Caudate nucleus (tissue), 63 donors: ENCODE measurements at places on chromosomes 6 and 20.

DNA sequence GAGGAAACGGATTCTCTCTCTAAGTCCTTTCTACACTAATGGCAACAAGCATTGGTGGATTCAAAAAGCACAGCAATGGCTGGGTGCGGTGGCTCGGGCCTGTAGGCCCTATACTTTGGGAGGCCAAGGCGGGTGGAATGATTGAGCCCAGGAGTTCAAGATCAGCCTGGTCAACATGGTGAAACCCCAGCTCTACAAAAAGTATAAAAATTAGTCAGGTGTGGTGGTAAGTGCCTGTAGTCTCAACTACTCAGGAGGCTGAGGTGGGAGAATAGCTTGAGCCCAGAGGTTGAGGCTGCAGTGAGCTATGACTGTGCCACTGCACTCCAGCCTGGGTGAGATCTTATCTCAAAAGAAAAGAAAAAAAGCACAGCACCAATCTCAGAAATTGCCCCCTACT, 19.3 kb downstream of the PAQR8 start:
- DNase-seq: no peak

- no peak for DNase-seq
Measured at GRCh38 chr6:166747644-166748595, 120.9 kb upstream of the RPS6KA2 start.

GRCh38 chr6:51929934-51930574, 157.4 kb downstream of the PKHD1 start:
- no peak for DNase-seq

DNA sequence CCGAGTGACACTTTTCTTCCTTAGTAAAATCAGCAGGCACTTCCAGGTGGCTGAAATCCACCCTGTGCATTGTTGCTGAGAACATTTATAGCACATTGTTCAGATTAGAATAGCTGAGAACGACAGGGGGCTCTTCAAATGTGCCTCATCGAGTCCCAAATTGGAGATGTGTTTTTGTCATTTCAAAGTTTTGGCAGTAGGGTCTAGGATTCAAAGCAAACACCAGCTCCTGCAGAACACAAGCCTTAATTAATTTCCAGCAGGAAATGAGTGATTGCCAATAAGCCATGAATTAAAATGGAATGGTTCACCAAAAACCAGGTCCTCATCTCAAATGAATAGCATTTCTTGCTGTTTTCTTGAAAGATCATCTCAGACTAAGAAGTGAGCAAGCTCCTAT, 171.6 kb downstream of the PLCB1 start:
- DNase-seq: no peak

- no peak for DNase-seq
Measured at GRCh38 chr6:78460711-78461110, 406.6 kb upstream of the IRAK1BP1 start.

DNA sequence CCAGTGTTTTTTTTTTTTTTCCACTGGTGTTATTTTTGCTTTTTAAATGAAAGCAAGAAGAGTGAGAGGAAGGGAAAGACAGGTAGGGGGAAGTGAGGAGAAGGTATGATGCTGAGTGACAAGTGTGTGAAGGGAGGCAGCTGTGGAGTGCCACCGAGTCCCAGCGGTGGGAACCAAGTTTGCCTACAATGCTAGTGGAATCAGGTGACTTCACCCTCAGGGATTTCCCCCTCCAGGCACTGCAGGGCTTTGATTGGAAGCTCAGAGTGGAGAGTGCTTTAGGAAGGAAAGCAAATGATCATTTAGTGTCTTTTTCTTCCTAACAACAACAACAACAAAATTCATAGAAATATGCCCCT, 120.5 kb upstream of the ENPP5 start:
- DNase-seq: no peak

- DNase-seq: no peak
Measured at GRCh38 chr20:61821735-61822134, 243.9 kb downstream of the TAF4 start.

- no peak for DNase-seq
Measured at GRCh38 chr6:136812174-136812573, 10.2 kb upstream of the PEX7 start.

DNA sequence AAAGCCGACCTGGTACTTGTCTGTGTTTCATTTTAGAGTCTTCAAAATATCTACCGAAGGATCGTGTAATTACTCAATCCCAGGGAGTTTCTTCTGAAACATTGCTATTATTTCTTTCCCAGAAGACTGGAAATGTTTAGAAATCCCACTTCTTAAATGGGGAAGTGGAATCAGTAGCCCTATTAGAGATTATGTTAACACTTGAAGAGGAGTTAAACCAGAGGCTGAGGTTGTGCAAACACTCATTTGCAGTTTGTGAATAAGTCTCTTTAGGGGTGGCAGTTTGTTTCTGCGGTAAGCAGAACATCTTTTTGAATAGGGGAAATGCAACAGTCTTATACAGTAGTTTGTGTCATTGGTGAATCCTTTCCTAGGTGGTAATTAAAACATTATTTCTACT, 21.3 kb downstream of the DSP start:
- no peak for DNase-seq

DNA sequence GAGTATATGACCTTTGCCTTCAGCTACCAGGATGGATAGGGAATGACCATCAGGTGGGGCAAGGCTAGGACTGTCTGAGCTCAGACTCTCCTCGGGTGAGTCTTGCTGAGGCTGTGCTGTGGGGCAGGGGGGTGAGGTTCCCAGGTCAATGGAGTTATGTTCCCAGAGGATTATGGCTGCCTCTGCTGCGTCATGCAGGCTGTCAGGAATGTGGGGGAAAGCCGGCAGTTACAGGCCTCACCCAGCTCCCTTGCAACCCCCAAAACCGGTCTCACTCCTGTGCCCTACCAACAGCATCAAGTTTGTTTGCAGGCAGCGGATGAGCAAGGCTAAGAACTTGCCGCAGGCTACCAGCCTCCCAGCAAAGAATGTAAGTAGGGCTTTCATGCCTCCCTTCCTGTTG, 93.5 kb downstream of the ESR1 start:
- DNase-seq: no peak

DNA sequence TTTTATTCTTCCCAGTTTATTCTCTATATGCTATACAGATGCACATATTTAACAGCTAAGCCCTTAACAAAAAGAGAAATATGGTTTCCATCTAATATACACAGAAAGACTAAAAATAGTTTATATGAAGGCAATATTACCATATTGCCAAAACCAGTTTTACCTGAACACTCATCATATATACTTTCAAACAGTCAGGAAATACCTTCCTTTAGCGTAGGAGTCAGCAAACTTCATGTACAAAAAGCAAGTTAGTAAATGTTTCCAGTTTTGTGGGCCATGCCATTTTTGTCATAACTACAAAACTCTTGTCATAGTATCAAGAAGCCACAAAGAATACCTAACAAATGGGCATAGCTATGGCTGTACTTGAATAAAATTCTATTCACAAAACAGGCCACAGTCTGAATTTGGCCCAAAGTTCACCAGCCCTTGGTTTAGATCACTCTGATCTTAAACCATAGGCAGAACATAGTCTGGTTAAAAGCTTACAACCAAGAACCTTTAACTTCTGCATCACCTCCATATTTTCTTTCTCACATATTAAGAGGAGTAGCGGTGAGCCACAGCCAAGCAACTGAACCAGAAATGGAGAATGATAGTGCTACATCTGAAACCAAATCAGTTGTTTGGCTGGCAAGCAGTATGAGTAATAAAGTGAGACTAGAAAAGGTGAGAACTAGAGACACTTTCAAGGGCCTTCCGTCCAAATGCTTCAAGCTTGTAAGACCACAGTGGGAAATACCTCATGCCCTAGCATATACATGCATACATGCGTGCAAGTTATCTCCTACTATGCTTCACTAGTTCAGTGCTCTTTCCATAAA, 116.6 kb downstream of the PTPRK start:
- no peak for DNase-seq

DNA sequence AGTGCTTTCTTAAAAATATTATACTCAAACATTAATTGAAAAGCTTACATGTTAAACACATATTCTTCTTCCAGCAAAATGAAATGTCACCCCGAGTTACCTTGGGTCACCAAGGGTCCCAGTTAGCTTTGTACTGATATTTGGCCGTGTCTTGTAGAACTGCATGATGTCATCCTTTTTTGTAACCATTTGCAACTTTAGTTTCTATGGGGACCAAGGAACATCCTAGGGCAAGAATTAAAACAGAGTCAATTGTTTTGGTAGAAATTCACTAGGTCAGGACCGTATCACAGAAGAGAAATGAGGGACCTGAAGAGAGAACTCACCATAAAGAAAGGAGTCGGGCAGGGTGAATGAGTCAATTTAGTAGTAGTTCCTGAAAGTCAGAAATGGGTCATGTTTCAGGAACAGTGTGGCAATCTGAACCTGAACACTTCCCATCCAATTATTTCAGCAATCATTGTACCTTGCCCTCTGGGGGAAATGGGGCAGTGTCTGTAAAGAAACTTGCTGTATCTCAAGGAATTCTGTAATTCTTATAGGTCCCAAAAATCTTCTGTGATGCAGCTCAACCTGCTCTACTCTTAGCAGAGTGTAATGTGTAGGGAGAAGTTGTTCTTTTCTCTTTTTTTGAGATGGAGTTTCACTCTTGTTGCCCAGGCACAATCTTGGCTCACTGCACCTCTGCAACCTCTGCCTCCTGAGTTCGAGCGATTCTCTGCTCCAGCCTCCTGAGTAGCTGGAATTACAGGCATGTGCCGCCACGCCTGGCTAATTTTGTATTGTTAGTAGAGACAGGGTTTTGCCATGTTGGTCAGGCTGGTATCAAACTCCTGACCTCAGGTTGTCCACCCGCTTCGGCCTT, 5.3 kb upstream of the AKAP7 start:
- no peak for DNase-seq

DNA sequence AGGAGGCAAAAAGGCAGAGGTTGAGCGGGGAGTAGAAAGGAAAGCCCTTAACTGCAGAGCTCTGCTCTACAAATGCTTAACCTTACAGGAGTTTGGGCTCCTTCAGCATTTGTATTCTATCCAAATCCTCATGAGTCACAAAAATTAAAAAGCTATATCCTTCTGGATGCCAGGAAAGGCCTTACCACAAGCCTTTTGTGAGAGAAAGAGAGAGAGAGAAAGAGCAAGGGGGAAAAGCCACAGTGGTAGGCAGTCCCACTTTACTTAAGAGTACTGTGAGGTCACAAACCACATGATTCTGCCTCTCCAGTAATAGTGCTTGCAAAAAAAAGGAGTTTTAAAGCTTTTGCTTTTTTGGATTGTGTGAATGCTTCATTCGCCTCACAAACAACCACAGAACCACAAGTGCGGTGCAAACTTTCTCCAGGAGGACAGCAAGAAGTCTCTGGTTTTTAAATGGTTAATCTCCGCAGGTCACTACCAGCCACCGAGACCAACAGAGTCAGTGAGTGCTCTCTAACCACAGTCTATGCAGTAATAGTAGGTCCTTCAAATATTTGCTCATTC, at the start of gene RUNX2:
Gene RUNX2, plus strand, starts transcription at position 375 of the 567 bp plus-strand sequence. CDS start 397 bp downstream, outside the sequence.
- no peak for DNase-seq

GRCh38 chr6:120826253-120826652, 508.0 kb downstream of the TBC1D32 start:
- DNase-seq: no peak

- no peak for DNase-seq
Measured at GRCh38 chr6:157333537-157333936, 10.2 kb upstream of the TMEM242 start.

GRCh38 chr6:43222418-43223059, 6.7 kb downstream of the DNPH1 start:
- no peak for DNase-seq

GRCh38 chr6:169428532-169428931, 174.9 kb upstream of the THBS2 start:
- no peak for DNase-seq

GRCh38 chr6:44073612-44074438, 53.4 kb downstream of the MRPL14 start:
- DNase-seq: no peak

- no peak for DNase-seq
Measured at GRCh38 chr20:23413862-23414422, 7.3 kb downstream of the NAPB start.

DNA sequence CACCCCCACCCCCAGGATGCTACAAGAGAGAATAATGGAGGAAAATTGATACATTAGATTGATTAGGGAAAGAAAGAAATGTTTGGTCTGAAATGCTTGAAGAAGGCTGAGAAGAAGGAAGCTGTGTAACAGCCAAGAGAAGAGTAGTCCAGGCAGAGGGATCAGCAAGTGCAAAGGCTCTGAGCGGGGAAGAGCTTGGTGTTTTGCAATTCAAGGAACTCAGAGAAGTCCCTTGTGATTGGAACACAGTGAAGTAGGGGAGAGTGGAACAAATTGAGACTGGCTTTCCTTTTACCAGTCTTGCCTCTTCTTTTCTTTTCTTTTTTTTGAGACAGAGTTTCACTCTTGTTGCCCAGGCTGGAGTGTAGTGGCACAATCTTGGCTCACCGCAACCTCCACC, 76.6 kb upstream of the CHD6 start:
- DNase-seq: no peak

GRCh38 chr6:56579155-56579851, 63.4 kb downstream of the DST start:
- no peak for DNase-seq

- DNase-seq: no peak
Measured at GRCh38 chr20:39676857-39677391, 714.8 kb downstream of the DHX35 start.

DNA sequence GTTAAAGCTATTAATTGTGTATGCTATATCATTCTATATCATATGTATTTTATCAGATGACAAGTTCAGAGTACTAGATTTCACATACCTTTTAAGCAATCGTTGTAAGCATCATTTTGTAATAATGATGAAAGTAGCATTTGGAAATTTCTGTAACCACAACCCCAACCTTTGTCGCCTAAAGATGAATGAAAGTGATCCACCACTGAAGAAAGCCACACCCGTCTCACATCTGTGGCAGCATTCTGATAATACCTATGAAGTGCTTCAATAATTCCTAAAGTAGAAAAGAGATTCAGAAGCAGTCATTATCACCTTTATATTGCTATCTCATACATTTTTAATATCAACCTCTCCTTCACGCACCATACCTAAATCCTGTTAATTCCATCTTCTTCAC, 16.6 kb downstream of the ZUP1 start:
- no peak for DNase-seq

DNA sequence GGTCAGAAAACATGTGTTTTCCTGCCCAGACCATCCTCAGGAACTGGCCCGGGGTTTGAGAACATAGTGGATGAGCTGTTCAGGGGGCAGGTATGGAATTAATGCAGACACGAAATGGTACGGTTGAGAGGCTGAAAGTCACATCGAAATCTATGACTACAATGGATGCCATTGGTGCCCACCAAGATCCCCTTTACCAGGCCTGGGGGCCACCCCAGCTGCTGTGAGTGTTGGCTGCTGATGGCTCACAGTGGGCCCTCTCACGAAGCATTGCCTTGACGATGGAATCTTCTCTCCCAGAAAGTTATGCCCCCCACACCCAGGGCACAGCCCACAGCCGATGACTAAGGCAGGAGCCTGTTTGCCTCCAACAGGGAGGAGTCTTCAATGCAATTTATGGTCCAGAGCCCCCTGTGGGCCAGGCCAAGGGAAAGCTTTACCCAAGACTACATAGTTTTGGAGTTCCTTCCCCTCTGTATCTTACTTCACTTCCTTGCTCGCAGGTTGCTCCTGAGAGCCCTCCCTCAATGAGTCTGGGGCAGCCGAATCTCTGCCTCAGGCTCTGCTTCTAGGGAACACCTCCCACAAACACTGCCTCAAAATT, 92.6 kb downstream of the BFSP1 start:
- DNase-seq: no peak

GRCh38 chr6:9136141-9136822, 700.9 kb upstream of the SLC35B3 start:
- no peak for DNase-seq

GRCh38 chr6:70494833-70495232, 71.9 kb upstream of the SDHAF4 start:
- no peak for DNase-seq
